ENCODE measurements at places on chromosomes 11 and 22.

DNA sequence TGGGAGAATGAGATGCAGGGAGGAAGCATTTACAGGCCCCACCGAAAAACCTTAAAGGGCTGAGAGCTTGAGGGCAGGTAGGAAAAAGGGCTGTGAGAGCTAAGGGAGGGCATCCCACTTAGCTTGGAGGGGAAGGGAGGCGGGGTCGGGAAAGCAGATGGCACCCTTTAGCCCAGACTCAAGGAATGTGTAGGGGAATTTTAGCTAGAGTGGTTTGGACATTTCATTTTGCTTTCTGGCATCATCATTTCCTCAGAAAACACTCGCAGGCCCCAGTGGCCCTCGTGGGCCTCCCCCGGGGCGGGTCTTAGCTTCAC lies 846 bp upstream of the STIM1 start:
- no peak for DNase-seq

DNA sequence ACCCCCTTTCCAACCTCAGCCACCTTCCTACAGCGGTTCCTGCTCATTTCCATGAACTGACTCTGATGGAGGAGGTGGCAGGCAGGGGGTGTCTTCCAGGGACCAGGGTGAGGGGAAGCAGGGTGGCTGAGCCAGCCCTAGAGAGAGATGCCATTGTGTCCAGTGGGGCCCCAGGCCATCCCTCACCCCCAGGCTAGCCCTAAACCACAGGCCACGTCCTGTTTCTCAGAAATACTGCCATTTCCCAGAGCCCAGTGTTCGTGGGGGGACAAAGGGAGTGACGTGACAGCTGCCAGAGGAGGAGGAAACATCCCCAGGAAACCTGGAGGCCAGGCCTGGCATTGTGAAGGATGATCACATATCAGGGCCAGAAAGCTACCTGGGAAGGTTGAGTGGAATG lies 39.5 kb downstream of the CHRDL2 start:
- no peak for DNase-seq

DNA sequence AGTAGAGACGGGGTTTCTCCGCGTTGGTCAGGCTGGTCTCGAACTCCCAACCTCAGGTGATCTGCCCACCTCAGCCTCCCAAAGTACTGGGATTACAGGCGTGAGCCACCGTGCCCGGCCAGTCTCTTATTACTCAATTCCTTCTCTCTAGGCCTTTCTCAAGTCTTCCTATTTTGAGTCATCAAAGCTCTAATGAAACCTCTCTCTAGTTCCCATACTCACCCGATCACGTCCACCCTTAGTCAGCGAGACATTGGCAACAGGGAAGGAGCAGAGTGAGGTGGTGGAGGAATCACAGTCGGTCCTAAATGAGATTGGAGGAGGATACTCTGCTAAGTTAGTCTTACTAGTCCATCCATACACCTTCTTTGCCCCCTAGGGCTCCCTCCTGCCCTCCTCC lies 5.0 kb downstream of the BSCL2 start:
- no peak for DNase-seq

- DNase-seq, result no peak
These were observed 109.7 kb downstream of the PGR start for GRCh38 chr11:101019870-101020269.

DNA sequence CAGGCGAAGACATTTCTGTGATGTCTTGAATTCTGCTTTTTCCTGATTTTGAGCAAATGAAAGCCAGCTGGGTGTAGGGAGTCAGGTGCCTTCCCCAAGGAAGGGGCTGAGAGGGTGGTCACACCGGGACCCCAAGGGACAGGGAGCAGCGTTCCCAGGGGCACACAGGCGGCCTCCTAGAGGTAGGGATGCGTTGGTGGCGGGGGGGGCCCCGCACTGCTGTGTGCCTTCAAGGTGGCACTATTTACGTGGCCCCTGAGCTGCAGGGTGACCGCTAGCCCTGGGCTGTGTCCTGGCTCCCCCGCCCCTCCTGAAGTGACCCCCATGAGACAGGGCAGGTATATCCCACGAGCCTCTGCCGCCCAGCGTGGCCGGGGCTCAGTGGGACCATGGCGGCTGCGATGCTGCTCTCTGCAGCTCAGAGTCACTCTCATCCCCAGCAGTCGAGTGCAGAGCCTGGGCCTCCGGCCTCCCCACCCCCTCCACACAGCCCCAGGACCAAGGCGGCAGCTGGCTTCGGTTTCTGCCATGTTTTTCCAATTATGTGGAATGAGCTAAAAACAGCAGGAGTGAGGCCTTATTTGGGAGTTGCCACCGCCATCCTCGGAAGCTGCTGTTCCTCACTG lies 60.9 kb downstream of the LRP5 start:
- no peak for DNase-seq

- no peak for DNase-seq
These were observed 152.3 kb downstream of the TMEM135 start for GRCh38 chr11:87190071-87190470.
